ENCODE measurements at places on chromosomes 1 and 21.
A peak's percentile ranks its signal among the peaks of the same experiment; 100 is the strongest.

DNA sequence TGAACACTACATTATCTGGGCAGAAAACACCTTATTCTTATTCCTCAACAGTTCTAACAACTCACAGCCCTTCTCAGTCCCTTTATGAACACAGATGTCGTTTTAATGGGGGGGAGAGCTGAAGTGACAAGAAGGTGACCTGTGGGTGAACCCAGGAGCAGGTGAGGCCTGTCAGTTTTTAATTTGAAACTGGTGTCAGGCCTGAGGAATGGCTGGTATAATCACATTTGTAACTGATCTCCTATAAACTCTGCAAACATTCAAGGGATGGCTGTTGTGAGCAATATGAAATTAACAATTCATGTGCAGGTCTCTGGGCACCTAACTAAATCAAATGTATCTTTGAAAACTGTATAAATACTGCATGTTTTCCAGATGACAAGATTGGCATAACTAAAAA is 362.1 kb upstream of the NR5A2 start:
- peak; percentile 90 for DNase-seq

DNA sequence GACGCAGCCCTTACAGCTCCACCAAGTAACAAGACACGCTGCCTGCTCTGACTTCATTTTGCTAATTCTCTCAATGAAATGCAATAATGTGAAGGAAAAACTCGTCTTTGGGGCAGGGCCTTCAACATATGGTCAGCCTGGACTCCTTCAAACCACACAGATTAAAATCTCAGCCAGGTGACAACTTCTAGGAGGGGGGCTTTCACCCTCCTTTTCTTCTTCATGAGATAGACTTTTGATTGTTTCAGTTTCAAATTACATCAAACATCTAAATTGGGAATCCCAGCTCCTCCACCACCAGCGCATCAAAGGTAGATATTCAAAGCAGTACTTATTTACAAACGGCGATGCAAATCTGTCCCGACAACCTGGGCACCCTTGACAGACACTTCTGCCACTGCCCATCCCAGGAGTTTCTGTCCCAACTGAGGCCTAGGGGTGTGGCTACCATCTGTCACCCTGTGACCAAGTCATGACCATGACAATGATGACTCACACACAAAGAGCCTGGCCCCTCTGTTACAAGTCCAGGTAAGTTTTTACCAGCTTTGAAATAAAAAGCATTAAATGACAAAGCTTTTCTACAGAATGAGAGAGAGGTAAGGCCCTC is 29.7 kb downstream of the SSBP3 start:
- DNase-seq, result peak; percentile 69

GRCh38 chr1:101506541-101507164 is 269.8 kb downstream of the S1PR1 start:
- peak; percentile 31 for DNase-seq

DNA sequence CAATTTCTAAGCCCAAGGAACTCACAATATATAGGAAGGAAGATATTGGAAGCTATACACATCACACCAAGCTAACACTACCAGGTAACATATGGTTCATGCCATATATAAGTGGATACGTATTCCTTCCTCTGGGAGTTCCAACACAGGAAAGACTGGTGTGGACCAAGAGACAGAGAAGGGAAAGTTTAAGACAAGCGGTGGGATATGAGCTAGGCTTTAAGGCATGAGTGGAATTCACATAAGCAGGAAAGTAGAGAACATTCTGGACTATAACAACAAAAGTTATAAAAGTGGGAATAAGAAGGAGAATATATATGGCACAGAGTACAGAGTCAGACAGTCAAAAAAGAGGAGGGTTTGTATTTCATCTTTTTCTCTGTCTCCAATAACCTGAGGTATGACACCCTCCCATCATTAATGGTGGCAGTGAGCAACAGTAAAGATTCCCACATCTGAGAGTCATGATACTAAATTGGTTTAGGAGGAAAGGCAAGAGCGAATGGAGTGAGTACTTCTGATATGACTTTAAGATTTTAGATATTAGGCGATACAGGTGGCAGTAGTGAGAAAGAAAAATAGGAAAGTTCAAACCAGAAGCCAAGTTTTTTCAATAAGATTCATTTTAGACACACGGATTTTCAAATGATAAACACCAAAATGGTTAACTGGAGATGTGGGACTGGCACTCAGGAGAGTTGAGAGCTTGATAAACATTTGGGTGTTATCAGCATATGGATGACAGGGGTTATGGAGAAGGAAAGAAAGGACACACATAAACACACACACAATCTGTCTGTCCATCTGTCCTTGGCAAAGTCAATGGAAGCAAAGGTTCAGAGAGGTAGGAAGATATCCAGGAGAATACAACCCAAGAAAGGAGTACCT is 87.4 kb upstream of the TTC39A start:
- DNase-seq, result no peak

DNA sequence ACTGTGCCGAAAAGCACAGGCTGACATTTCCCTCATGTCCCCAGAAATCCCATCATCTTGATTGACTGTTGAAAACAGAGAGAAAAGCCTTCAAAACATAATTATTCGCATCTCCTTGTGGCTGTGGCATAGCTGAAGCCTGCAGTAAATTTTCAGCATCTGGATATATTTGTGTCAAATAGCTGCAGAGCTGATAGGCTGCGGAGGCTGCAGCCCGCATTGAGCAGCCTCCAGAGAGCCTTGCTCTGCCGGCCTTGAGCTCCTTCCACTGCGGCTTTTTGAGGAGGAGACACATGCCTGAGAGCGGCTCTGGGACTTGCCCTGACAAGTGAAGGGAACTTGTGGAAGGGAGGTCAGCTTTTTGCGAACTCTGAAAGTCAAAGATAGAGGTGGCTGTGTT is 144.7 kb downstream of the RYR2 start:
- no peak for DNase-seq

DNA sequence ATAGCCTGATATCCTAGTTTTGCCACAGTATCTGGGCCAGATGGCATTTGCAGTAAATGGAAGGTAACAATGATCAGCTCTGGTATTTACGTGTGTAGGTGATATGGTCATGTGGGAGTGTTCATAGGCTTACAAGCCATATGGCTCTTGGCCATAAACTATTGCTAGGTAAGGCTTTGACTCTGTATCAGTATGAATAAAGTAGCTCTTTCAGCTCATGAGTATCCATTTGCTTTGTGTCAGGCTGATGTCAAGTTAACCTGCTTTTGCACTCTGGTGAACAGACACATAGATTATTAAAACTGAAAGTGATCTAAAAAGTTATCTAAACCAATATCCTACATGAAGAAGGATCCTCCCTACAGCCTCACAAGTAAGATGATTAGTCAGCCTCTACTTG is 69.0 kb downstream of the DDR2 start:
- DNase-seq, result no peak

DNA sequence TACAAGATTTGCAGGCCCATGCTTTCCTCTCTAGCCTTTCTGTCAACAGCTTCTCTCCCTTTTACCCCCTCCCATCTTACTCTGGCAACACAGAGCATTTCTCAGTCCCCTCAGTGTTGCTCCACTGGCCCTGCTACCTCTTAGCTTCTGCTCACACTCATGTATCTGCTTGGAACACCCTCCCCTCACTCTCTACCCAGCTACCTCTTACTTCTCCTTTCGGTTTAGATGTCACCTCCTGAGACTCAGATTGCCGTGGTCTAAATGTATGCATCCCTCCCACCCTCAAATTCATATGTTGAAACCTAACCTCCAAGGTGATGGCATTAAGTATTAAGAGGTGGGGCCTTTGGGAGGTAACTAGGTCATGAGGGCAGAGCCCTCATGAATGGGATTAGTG is 80.1 kb downstream of the FOXD2 start:
- DNase-seq, result no peak

- DNase-seq, result no peak
Measured at GRCh38 chr21:35314857-35315582, 265.9 kb upstream of the RUNX1 start.

DNA sequence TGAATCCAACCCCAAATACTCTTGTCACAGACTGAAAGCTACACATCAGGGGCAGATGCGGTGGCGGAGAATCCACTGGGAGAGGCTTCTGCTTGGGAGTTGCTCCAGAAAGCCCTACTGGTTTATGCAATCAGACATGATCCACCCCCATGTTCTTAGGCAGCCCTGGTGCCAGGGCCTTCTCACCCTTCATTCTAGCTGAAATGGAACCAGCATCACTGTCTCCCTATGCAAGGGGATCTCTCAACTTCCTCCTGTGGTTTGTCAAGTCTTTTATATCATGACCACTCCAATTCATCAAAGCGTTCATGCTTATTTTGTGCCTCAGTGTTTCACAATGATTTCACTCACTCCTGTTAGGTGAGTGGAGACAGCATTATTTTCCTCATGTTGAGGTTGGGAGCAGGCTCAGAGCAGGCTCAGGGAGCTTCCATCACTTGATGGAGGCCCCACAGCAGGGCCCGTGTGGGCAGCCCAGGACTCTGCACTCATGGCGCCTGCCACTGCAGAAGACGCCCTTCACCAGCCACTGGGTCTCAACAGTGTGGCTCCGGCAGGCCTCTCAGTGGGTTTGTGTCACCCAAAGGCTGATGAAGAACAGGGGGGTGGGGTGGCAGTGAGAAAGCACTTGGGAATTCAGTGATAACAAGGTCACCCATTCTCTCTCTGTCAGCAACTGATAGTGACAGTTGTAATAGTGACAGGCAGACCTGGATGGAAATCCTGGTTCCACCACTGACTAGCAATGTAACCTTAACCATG is 67.1 kb downstream of the CD58 start:
- no peak for DNase-seq

GRCh38 chr1:221284028-221284427 is 404.8 kb downstream of the HLX start:
- no peak for DNase-seq

GRCh38 chr1:197304638-197305200 is 36.7 kb downstream of the CRB1 start:
- DNase-seq, result no peak

GRCh38 chr1:85320371-85321131 is 44.1 kb upstream of the BCL10 start:
- DNase-seq, result no peak

GRCh38 chr1:3981746-3982505 is 81.9 kb upstream of the C1orf174 start:
- DNase-seq, result no peak

- peak; percentile 92 for DNase-seq
Measured at GRCh38 chr1:54547601-54548388, at the start of gene ACOT11. ACOT11 (plus strand) TSS chr1:54548228; CDS start chr1:54548310, 82 bp downstream.

- no peak for DNase-seq
Measured at GRCh38 chr1:91707890-91708218, 178.1 kb downstream of the TGFBR3 start.

DNA sequence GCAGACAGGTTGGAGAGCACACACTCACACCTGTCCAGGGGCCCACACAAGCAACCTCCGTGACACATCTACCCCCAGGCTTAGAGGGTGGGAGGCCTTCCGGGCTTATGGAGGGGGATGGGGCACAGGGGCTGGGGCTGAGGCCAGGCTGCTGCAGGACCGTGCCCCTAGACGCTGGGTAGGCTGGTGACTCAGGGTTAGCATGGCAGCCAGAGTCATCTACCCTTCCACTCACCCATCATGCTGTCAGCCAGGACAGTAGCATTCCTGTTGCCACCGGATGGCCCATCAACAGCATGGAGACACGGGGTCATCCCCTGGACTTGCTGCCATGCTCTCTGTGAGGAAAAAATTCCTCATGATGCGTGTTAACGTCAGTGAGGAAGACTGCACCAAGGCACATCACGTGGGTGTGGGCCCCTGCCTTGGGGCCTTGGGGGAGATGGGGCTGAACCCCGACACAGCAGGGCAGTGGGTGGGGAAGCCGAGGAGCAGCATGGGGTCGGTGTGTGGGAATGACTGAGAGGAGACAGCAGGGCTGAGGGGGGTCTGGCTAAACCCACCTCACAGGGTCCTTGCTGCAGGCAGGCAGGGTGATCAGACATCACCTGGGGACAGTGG is 52.8 kb downstream of the WNT9A start:
- no peak for DNase-seq

- DNase-seq, result no peak
Measured at GRCh38 chr1:206121269-206121668, 4.1 kb upstream of the AVPR1B start.

GRCh38 chr1:109304226-109304920 is 2.4 kb downstream of the MYBPHL start:
- DNase-seq, result no peak

Measured in SK-N-DZ (cell line).